ENCODE measurements at places on chromosomes 6 and 20.

GRCh38 chr20:44642203-44643153, 9.0 kb downstream of the ADA start:
- peak; percentile 60 for DNase-seq

DNA sequence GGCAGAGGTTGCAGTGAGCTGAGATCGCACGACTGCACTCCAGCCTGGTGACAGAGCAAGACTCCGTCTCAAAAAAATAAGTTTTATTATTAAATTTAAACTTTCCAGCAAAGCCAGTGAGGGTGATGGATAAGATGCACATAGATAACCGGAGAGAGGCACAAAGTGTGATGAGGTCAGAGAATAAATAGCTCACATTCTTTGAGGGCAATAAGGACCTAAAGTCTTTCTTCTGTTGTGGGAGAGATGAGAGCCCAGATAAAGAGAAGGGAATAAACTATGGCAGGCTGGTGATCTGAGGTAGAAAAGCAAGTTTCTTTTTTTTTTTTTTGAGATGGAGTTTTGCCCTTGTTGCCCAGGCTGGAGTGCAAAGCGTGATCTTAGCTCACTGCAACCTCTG, 20.6 kb upstream of the EZR start:
- DNase-seq: no peak

DNA sequence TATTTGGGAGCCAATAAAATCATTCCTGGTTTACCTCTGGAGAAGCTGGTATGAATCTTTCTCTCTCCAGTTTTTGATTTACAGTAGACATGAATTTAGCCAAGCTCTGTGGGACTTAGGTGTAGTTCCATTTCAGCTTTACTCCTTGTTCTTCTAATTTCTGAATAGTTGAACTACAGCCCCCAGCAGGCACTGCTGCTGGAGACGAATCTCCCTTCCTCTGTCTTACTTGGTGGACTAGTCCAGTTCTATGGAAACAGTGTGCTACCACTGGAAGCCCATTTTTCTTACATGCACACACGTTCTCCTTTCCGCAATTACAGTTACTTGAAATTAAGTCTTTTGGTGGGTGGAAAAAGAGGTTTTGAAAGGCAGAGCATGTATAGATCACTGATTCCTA, 42.3 kb downstream of the RALGAPB start:
- DNase-seq: no peak

- DNase-seq: no peak
Measured at GRCh38 chr20:7094438-7094997, 327.0 kb downstream of the BMP2 start.

GRCh38 chr6:10725044-10725443, 2.2 kb downstream of the TMEM14C start:
- DNase-seq: no peak

DNA sequence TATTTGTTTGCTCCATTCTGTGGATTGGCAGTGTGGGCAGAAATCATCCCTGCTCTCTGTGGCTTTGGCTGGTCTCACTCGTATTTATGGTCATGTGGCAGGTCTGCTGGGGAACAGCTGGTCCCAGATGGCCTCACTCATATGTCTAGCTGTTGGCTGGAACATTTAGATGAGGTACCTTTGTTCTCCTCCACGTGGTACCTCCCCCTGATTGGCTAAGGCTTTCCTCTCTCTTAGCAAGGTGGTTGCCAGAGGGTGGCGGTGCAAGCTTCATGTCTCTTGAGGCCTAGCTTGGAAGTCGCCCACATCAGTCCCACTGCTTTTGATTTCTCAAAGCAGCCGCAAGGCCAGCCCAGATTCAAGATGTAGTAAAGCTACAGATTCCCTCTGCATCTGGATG, 348.5 kb upstream of the BTBD3 start:
- no peak for DNase-seq

All from T1000 (cell line).